ENCODE measurements at places on chromosomes 4 and X. TPM values are rescaled to one million over a fixed set of nuclear protein-coding genes. Genes with fewer than 3 reads are reported as not detected.

GRCh38 chrX:45757272-45757671 is 556.6 kb upstream of the DIPK2B start:
- no peaks in the 10 kb centered on the region for H3K36me3 ChIP-seq
- no peaks in the 10 kb centered on the region for H3K4me1 ChIP-seq
- no peaks in the 10 kb centered on the region for H3K27me3 ChIP-seq

PDCL2 gene
- total RNA-seq = not detected

- DNase-seq = no peak
- H3K27ac ChIP-seq = peak overlapping the region; percentile 48
- H3K27me3 ChIP-seq = no peaks in the 10 kb centered on the region
- no peak overlapping the region for H3K4me3 ChIP-seq
- no peaks in the 10 kb centered on the region for H3K36me3 ChIP-seq
Observed at GRCh38 chr4:148355442-148356123, 86.6 kb downstream of the NR3C2 start.

DNA sequence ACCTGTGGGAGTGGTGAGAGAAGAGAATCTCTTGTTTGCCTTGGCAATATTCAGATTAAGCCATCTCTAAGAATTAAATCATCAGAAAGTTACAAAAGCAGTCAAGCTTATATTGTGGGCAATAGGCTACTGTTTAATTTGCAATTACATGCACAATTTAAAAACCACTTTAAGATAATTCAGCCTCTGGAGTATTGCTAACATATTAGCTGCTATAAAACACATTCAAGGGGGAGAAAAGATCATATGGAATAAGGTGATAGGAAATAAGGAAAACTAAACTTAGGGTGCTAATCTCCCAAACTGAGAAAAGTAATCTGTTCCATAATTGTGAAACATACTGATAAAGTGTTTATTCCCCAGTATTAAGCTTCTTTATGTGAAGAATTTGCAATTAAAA is 103.9 kb downstream of the ARAP2 start:
- no peak overlapping the region for H3K27ac ChIP-seq
- no peaks in the 10 kb centered on the region for H3K36me3 ChIP-seq

GRCh38 chr4:139633661-139634060 is 32.0 kb upstream of the MGST2 start:
- no peaks in the 10 kb centered on the region for H3K4me1 ChIP-seq
- no peak for DNase-seq
- peak overlapping the region; percentile 22 for H3K4me3 ChIP-seq
- H3K27ac ChIP-seq = no peak overlapping the region

All from gastrocnemius medialis (tissue), 4 donors.